Stimulated activated CD4-positive, alpha-beta T cell treated with anti-CD3 and anti-CD28 coated beads, Interleukin-15, amount 100 ng/mL, for 48 hours (primary cell): ENCODE measurements at places on chromosomes 16 and 17.

DNA sequence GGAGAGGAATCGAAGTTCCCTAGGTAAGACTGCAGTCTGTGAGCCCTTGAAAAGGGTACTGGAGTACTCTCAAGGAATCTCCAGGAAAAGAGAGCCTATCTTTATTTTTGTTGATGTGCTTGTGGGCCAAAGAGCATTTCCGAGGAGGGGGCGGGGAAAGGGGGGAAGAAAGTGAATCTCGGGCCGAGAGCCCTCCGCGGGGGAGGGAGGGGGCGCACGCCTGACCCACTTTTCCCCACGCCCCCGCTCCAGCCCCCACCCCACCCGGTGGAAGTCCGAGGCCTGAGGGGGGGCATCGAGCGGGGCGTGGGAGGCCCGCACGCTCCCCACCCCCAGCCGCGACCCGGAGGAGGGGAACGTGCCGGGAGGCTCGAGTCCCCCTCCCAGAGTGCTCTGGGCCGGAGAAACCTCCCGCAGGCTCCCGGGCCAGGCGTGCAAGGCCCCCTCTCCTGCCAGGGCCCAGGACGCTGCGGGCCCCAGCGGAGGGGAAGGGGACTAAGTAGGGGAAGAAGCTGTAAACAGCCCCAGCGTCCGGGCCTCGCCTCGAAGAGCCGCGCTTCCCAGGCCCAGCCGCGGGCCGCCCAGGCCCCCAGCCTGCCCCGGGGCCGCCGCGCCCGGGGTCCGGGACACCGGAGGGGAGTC is 444 bp downstream of the HELZ start:
- no peak for DNase-seq

DNA sequence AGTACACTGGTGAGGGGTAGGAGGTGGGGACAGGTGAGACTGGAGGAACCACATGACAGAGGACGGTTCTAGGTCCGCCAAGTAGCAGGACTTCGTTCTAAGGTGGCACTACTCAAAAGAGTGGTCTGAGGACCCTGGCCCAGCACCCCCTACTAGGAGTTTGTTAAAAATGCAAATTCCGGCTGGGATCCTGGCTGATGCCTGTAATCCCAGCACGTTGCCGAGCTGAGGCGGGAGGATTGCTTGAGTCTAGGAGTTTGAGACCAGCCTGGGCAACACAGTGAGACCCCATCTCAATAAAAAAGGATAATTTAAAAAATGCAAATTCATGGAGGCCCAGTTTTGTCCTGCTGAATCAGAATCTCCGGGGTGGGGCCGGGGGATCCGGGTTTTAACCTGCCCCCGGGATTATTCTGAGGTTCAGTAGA is 59.1 kb downstream of the WSB1 start:
- no peak for DNase-seq

GRCh38 chr17:55576237-55576995 is 65.2 kb upstream of the SMIM36 start:
- DNase-seq: no peak

DNA sequence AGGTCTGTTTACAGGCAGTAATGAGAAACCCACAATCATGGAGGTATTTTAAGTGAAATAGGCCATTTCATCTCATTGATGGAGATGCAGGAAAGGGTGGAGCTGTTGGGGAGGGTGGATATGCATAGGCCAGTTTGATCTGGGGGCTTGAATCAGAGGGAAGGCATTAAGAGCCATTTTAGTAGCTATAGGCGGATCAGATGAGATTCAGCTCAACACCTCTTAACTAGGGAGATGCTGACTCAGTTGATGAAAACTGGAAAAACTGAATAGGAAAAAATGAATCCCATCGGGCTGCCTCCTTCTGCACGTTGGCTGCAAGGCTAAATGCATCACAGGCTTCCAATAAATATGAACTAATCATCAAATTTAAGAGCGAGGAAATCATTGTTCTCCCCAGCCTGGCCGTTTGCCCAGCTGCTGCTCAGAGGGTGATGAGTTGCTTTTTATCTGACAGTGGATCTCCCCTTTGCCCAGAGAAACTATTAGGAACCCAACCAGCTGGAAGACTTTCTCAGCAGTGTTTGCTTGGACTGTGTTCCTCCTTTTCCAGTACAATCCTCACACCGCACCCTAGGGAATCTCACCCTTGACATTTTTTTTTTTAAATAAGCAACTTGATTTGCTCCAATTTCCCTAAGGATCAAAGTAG is 149.6 kb downstream of the SOX9 start:
- DNase-seq: no peak
